CD4-positive, CD25-positive, alpha-beta regulatory T cell (primary cell): ENCODE measurements at places on chromosomes 2 and 18. TPM values are rescaled to one million over a fixed set of nuclear protein-coding genes. Genes with fewer than 3 reads are reported as not detected.

Gene CNDP2
- polyA plus RNA-seq: 101 TPM

Gene IL37
- not detected for polyA plus RNA-seq

Gene KIF5C
- 1.5 TPM for polyA plus RNA-seq

Gene PSMA8
- 1.1 TPM for polyA plus RNA-seq
